Kidney epithelial cell (primary cell): ENCODE measurements at places on chromosomes 13 and 19.

DNA sequence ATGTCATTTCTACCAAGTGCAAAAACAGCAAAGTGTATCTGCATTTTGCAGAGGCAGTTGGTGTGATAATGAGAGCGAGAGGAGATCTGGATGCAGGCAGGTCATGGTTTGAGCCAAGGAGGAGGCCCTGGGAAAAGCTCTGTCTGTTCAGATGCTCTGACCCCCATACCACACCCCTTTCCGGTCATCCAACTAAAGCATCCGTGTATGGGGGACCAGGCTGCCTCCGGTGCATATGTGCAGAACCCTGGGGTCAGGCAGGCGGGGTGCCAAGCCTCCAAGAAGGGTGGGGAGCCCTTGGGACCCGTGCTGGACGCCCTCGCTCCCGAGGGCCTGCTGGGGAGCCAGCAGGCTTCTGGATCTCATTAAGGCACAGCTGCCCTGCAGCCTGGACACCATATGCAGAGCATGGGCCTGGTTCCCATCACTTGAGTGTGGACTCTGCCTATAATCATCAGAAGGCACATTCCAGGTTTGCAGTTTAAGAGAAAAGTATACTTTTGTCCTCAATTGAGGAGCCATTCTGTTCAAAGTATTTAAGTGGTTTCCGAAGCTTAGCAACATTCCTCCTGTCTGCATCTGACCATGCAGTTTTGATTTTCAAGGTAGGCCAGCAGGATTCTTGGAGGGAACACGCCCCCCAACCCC, 56.1 kb downstream of the ALOX5AP start:
- no peak for DNase-seq

DNA sequence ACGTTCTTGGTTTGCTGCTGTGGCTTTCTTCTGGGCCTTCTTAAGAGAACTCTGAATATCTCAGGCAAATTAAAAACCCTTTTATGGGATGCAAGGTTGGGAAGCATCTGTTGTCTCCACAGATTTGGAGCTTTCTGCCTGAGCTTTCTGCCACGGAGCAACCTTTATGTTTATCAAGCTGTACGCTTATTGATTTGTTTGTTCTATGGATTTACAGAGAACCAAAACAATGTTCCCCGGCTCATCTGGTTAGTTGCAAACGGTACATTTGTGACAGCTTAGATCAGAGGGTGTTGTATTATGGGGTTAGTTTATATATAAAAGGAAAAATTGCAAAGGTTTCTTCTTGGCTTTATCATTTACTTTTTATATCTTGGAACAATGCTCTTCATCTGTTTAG, 479.6 kb downstream of the DIAPH3 start:
- DNase-seq, result no peak

- DNase-seq, result no peak
Measured at GRCh38 chr19:7326105-7326877, 22.4 kb upstream of the ARHGEF18 start.

- no peak for DNase-seq
Measured at GRCh38 chr19:28736528-28736927, 476.4 kb downstream of the UQCRFS1 start.

- DNase-seq, result no peak
Measured at GRCh38 chr19:50573741-50574461, 5.7 kb upstream of the LRRC4B start.

DNA sequence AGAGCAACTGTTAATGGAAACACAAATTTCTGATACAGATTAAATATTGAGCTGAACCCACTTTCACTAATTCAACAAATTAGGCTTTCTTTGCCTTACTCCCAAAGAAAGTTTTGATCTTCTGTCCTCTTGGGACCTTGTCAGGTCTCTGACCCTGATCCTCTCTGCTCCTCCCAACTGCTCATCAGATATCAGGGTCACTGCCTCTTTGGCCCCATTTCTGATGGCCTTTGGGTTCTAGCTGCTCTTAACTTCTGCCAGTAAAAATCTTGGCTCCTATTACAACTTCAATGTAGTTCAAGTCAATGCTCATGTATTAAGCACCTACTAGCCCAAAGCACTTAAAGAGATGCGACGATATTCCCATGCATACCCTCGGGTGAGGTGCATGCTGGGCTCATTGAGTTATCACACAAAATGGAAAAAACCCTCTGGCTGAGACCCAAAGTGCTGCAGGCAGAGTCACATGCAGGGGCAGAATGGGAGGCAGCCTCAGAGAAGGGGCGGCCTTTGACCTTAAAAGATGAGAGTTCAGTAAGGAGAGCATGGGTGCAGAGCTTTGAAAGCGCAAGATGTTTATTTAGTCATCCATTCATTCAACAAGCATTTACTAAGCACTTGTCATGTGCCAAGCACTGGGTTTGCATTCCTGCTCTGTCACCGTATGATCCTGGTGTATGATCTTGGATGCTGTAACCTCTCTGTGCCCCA, 183.4 kb downstream of the USP12 start:
- DNase-seq, result no peak

DNA sequence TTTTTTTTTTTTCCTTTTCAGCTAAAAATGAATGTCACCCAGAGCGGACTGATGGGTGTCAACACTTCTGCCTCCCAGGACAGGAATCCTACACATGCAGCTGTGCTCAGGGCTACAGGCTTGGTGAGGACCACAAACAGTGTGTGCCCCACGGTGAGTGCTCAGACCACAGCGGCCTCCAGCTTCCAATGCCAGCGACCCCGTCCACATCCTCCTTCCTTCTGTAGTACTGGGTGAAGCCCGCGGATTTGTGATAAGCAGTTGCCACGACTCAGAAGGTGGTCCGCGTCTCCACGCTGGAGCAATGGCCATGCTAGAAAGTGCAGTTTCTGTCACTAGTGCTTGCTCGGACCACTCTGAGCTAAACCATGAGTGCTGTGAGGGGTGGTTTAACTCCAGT, 6.0 kb downstream of the PROZ start:
- no peak for DNase-seq

DNA sequence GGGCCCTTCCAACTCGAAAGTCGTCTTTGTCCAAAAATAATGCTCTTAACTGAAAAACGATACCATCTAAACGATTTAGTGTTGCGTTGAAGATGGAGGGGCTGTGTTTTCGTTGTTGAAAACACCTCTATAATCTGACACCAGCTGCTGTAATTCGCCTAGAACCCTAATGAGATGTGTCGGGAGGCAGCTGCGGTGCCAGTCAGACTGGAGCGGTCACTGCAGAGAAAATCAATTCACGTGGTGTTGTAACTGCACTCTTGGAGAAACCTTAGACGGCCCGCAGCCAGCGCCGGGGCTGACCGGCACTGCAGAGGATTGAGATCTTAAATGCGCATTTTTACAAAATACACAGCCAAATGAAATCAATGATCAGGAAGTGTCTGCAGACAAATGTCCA, 339.1 kb downstream of the ZNF536 start:
- no peak for DNase-seq

DNA sequence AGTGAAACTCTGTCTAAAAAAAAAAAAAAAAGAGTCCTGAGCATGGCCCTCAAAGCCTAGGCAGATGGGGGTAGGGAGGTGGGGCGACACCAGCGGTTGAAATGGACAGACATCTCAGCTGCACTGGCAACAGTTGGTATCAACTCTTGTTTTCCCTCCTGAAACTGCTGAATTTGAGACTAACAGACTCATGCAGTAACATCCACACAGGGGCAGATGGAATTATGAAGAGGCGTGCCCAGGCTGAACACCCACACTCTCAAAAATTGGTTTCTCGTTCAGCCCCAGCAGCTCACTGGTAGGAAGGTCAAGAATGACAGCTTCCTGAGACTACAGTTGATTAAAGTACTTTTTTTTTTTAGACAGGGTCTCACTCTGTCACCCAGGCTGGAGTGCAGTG, 24.1 kb downstream of the PBX4 start:
- DNase-seq, result no peak

DNA sequence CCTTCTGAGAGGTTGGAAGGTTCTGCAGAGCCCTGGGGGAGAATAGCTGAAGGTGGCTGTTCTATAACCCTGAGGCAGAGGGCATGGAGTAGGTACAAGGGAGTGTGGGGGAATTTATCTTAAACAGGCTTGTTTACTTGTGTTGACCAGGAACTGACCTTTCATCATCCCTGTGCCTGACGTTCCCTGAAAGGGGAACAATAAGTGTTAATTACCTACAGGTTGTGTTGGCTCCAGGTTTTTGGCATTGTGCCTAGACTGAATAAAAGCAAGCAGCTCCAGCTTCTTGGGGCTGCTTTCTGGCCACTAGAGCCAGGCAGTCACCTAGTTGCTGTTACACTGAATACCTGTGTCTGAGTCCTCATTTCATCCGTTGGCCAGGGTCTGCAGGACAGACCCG, 60.0 kb downstream of the ZNF627 start:
- no peak for DNase-seq

DNA sequence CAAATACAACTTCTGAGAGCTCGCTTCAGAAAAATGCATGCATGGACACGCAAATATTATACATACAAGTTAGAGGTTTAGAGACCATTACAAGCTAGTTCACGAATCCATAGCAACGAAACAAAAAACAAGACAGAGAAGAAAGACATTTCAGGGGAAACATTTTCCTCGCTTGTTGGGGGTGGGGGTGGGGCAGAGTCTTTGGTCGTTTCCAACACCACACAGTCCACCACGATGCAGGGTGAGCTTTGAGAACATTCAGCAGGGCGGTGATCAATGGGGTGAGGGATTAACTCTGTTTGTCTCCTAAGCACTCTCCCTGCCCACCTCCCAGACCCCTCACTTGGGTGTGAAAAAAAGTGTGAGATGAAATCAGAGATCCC, 651 bp downstream of the OXGR1 start:
- DNase-seq, result no peak

GRCh38 chr19:33788676-33789075, 8.0 kb upstream of the KCTD15 start:
- DNase-seq, result no peak

GRCh38 chr13:93341517-93341916, 114.9 kb downstream of the GPC6 start:
- DNase-seq, result no peak

- DNase-seq, result no peak
Measured at GRCh38 chr13:79992111-79992510, 348.8 kb downstream of the SPRY2 start.

GRCh38 chr19:15563325-15563794, 51.7 kb upstream of the CYP4F8 start:
- DNase-seq, result no peak
